Activated CD4-positive, alpha-beta T cell treated with anti-CD3 and anti-CD28 coated beads, Interleukin-2, amount 50 U/mL, for 48 hours (primary cell): ENCODE measurements at places on chromosomes 4 and X.

DNA sequence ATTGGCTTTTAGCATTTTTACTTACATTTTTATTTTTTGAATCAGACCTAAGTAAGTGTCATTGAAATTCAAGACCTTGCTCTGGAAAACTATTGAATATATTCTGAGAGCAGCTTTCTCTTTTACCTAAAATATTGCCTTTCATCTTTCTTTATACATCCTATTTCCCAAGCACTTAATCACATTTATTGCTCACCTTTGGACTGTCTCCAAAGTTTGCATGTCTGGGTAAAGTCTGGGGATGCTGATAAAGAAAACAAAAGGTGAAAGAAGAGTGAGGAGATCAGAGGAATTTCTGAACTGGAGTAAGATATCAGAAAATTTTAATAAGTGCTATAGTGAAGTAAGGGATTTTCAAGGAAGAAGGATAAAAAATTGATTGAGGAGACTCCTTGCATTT is 308.5 kb upstream of the AADAT start:
- no peak for DNase-seq

DNA sequence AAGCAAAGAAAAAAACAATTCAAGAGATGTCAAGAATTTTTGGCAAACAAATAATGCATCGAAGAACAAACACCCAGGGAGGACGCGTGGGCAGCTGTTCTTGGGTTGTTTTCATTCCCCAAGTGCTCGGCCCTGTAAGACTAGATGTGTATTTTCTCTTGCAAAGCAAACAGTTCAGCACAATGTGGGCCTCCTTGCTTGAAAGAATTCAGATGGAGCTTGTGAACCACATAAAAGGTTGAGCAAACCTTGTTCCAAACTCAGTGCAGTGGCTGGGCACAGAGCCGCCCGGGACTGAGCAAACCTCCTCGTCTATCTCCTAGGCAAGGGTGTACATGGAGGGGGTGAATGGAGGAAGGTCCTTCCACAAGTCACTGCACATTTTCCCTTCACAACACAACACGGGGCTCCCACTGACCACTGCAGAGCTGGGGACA is 82.4 kb downstream of the HTRA3 start:
- no peak for DNase-seq

GRCh38 chr4:3340038-3340699 is 47.3 kb downstream of the RGS12 start:
- DNase-seq, result no peak

DNA sequence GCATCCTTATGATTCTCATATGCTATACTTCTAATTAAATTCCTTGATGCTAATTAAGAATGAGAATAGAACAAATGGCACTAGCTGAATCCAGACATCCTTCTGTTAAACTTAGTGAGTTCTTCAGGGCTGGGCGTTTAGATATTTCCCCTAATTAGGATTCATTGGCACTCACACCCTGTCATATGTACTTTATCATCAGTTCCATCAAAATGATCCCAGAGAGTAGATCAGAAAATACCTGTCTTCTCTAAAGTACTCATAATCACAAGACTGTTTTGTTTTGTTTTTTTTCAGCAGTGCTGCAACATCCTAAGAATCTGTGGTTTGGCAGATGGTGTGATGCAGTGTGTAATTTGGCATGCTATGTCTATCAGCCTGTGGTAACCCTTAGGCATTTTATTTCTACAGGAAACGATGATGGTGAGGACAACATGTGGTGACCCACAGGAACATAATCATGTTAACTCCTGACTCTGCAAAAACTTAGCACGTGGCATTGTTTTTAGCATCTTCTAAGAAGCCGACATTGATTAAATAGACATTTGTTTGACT is 2528.4 kb downstream of the ARAP2 start:
- DNase-seq, result no peak

- no peak for DNase-seq
These were observed 134.4 kb downstream of the POLA1 start for GRCh38 chrX:24828147-24828546.

DNA sequence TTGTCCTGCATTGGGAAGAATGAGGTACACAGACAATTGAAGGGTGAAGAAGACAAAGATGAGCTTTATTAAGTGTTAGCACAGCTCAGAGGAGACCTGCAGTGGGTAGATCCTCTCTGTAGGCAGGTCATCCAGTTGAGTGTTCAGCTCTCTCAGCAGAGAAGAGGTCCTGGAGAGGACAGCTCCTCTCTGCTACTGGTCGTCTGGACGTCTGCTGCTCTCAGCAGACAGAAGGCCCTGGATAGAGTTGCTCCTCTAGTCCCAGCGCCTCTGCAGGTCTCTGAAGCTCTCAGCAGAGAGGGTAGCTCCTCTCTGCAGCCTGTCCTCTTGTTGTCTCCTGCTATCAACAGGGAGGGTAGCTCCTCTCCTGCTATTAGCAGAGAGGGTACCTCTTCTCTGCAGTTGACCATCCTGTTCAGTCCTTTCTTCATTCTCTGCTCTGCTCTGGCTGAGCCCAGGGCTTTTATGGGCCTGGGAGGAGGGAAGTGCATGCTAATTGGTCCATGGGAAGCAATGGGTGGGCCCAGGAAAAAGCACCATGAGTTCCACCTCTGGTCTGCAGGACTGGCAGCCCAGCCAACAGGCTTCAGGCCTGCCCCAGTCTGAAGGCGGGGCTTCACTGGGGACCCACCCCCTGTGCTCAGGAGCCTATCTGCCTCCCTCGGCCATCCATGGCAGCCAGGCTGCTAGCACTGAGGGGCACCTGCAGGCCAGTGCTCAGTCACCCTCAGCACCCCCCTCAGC is 54.1 kb upstream of the IBSP start:
- DNase-seq, result no peak

DNA sequence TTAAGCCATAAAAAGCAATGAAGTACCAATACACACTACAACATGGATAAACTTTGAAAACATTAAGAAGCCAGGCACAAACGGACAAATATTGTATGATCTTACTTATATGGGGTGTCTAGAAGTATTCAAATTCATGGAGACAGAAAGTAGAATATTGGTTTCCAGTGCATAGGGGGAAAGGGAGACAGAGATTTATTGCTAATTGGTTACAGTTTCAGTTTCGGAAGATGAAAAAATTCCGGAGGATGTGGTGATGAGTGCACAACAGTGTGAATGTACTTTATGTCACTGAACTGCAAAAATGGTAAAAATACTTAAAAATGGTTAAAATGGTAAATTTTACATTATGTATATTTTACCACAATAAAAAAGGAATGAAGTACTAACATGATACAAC is 5.1 kb upstream of the PRDX4 start:
- DNase-seq, result no peak

DNA sequence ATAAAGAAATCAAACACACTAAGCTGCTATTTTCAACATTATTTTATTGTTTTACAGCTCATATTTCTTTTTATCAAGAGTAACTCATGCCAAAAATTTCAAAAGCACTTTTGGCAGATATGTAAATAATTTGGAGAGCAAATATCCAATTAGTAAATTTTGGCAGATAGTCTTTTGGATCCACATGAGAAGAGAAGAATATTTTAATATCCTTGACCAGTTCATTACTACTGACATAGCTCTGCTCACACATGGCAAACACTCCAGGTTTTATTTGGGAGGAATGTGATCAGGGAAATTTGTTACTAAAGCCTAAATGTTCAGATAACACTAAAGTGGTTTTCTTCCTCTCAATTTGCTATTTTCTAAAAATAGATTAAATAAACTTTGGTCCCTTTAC is 1054.3 kb downstream of the FAT4 start:
- no peak for DNase-seq

DNA sequence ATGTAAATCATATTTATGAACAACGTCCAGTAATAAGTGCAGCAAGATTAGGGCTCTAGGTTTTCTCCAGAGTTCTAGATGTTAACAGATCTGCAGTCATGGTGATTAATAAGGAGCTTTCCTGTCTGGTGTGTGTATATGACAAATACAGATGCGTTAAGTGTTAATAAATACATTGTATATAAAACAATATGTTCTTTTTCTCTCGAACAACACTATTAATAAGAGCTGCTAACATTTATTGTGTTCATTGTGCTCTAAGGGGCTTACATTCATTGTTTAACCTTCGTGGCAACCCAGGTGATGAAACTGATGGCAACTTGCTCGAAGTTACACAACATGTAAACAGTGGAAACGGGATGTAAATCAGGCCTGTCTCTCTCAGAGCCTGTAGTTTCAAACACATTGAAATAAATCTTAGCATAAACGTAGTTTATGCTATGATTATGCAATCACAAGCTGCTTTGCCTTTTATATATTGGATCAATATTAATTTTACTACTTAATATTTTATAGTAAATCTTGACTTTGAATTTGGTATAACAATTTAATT is 547 bp upstream of the CLGN start:
- no peak for DNase-seq

- peak; percentile 74 for DNase-seq
These were observed 8.3 kb upstream of the BCOR start for GRCh38 chrX:40105835-40106675.

GRCh38 chr4:127781300-127782024 is 660 bp upstream of the HSPA4L start:
- DNase-seq, result no peak

DNA sequence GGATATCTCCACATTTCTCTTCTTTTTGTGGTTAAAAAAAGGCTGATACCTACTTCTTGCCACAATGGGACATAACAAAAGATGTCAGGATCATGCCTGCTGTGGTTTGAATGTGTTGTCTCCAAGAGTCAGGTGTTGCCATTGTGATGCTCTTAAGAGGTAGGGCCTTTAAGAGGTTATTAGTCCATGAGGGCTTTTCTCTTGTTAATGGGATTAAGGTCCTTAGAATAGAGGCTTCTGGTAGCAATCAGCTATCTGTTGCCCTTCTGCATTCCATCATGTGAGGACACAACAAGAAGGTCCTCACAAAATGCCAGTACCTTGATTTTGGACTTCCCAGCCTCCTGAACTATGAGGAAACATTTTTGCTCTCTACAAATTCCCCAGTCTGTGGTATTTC is 191.4 kb downstream of the GBA3 start:
- no peak for DNase-seq

- no peak for DNase-seq
These were observed 272.5 kb downstream of the ARHGAP10 start for GRCh38 chr4:148004228-148004857.

- no peak for DNase-seq
These were observed 496.3 kb downstream of the PDGFC start for GRCh38 chr4:156475322-156475721.

DNA sequence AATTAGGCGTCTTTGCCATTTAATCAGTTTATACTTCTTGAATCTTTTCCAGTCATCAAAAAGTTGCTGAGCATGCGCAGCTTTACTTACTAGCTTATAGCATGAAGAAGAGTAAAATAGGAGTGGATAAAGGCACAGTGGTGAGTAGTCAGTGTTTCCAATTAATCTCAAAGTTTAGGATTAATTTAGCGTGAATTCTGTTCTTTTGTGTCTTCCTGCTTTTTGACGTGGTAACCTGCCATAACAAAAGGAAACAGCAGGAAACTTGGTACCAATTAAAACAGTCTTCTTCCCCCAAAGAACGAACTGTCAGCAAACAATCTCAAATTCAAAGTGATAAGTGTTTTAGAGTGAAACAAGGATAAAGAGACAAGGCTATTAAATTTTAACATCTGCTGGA is 61.9 kb downstream of the TET2 start:
- no peak for DNase-seq

DNA sequence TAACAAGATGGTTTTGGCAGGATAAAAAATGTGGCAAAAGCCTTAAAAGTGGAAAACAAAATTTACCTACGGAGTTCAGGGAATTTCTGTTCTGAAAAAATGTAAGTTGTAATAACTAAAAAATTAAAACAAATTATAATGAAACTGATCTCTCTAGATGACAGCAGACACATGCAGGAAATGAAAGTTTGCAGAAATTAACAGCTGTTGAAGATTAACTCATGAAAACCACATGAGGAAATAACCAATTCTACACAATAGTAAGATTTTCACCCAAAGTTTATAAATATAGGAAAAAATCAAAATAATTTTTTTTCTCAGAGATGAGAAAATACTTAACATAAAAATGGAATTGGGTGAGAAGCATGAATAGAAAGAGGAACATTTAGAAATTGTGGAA is 47.5 kb upstream of the UGT2B15 start:
- no peak for DNase-seq

DNA sequence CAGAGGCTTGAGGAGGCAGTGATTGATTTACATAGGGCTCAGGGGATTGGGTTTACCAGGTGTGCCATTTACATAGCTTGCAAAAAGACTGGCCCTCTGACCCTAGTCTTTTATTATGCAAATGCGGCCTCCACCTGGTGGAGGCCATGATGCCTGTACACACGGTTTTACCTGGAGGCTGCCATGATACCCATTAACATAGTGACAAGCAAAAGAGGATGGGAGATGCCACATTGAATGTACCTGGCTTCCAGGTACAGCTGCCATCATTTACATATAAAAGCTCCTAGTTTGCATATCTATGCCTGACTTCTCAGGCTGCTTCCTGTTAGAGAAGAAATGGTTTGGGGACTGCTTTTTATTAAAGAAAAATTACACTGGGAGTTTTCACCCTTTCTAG is 72.0 kb downstream of the NEXMIF start:
- no peak for DNase-seq

DNA sequence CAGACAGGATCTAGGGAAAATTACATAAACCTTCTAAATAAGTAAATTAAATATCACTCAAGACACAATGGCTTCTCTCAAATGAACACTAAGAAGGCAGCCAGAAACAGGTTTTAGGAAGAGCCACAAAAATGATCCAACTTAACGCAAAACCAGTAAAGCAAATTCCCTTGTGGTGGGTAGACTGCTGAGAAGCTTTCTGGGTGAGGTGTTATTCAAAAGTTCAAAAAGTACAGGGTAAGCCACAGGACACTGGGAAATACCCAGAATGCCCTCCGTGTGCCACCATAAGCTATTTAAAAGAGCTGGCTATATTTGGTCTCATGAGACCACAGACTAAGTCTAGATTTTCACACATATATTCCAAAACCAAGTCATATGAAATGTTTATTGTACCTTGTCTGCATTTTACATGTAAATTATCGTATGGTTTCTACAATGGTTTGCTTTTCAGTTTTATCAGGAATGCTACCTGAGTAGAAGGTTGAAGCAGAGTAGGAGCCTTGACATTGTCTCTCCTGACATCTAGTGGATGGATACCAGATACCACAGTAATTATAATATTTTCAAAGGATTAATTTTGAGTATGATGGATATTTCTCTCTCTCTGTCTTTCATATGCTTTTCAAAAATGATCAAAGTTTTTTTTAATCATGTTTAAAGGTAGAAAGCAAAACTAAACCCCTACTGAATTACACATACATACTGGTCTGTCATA is 109.3 kb upstream of the KLHL13 start:
- DNase-seq, result no peak

DNA sequence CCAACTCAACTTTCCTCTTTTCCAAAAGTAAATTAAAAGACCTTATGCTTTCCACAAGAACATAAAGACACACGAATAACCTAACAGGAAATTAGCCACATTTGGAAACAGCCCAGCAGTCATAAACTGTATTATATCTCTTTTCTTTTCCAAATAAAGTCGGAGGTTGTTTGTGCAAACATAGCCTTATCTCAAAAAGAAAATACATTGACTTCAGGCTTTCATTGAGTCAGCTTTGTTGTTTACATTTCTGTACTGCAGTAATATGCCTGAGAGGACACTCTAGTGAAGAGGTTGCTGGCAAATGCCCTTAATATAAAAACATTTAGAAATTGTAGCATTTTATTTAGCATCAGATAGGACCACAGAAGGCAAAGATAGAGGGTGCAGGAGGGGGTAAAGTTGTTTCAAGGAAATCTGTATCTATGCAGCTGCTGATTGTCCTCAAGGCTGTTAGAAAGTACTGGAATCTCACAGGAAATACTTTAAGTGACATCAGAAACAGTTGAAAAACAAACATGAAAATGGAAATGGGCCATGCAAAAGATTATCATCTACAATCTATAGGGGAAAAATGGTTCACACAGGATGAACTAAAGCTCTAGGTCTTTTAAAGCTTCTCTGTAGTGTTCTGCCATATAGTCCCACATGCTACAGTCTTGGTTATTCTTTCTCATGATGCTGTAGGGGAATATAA is 14.5 kb downstream of the LNX1 start:
- no peak for DNase-seq
